ENCODE measurements at places on chromosomes 5 and 9.

- no peak for DNase-seq
Measured at GRCh38 chr9:130345009-130345896, 79.7 kb downstream of the HMCN2 start.

GRCh38 chr9:87464110-87464991, 33.3 kb upstream of the DAPK1 start:
- no peak for DNase-seq

DNA sequence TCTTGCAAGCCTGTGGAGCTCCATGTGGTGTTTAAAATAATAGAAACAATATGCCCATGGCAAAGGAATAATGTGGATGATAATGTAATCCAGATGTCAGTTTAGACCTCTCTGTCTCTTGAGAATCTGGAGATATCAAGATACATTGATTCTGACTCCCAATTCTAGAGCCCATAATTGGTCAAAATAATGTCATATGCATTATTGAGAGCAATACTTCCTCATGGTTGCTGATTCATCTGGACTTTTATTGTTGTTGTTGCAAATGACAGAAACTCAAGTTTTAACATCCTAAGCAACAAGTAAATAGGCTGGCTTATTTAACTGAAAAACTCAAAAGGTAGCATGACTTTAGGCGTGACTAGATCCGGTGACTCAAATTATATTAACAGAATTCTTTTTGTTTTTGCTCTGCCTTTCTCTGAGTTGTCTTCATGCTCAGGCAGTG, 152.1 kb downstream of the PCSK1 start:
- no peak for DNase-seq

- no peak for DNase-seq
Measured at GRCh38 chr5:6868575-6869215, 155.5 kb downstream of the TENT4A start.

DNA sequence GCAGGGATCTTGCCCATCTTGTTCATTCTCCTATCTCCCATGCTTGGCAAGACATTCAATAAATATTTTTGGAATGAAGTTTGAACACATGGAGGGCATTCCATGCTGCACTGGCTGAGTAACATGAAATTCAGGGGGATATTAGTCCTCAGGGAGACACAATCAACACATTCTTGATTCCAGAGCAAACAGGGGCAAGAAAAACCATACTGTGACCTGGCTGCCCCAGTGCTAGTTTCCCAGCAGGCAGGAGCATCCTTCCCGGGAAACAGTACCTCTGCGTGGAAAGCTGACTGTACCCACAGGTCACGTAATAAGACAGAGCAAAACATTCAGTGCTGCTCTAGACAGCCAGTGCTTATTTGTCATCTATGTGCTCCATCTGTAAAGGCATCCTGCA, 66.3 kb upstream of the SPOCK1 start:
- no peak for DNase-seq

GRCh38 chr5:135441919-135442318, 5.2 kb downstream of the DCANP1 start:
- no peak for DNase-seq

- no peak for DNase-seq
Measured at GRCh38 chr9:121383715-121384114, 13.7 kb upstream of the STOM start.

- no peak for DNase-seq
Measured at GRCh38 chr5:170405817-170406216, 16.6 kb upstream of the KCNMB1 start.

DNA sequence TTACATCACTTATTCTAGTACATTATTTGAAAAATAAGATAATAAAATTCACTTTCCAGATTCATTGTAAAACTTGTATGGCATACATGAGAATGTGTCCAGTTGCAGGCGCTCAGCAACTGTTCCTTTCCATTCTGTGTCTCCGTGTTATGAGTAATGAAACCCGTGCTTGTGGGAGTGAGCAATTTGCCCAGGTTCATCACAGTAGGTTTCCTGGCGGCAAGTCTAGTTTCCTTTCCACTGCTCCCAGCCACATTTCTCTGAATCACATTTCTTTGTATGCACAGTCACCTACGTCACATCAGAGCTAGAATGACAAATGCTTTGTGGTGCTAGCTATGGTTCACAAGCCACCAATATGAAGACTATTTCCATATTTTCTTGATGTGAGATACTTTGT, 39.9 kb downstream of the MOCS2 start:
- DNase-seq, result no peak

GRCh38 chr9:127503947-127504886, 52.9 kb downstream of the LRSAM1 start:
- peak; percentile 69 for DNase-seq

GRCh38 chr5:133527311-133527710, 85.0 kb downstream of the FSTL4 start:
- no peak for DNase-seq

DNA sequence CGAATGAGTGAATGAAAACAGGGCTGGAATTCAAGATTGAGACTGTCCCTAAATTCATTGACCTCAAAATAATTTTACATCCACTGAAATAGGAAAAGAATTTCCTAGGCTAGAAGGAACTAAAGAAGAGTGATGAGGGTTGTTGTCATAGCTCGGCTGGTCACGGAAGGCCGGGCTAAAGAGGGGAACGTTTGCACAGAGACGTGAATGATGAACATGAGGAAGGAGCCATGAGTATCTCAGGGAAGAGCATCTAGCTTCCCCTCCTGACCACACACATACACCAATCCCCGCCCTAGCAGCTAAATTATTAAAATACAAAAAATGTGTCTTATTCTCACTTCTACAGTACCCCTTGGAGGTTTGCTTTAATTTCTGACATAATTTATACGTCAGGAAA, 124.4 kb upstream of the ABCA1 start:
- DNase-seq, result no peak

DNA sequence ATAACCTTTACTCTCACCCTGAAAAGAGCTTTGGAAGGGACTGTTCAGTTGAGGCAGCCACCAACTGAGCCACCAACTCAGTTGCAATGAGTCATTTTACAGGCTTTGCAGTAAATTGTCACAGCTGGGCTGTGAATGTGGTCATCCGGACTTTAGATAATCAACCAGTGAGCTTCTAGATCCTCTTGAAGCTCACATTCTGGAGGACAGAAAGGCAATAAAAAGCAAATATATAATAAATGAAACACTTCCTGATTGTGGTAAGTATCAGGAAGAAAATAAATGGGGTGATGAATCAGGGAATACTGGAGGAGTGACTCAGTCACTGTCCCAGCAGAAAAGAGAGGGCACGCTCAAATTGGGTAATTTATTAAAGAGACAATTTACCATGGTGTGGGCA, 13.2 kb upstream of the C5orf58 start:
- DNase-seq, result no peak

- no peak for DNase-seq
Measured at GRCh38 chr5:148208226-148208625, 5.4 kb downstream of the SPINK6 start.

- no peak for DNase-seq
Measured at GRCh38 chr5:150318613-150319483, 16.1 kb upstream of the ARSI start.

- DNase-seq, result no peak
Measured at GRCh38 chr5:92402045-92402444, 1018.9 kb upstream of the ARRDC3 start.

GRCh38 chr5:80387063-80387768, 20.6 kb upstream of the ZFYVE16 start:
- no peak for DNase-seq

GRCh38 chr5:111836426-111836825, 79.4 kb upstream of the NREP start:
- no peak for DNase-seq

DNA sequence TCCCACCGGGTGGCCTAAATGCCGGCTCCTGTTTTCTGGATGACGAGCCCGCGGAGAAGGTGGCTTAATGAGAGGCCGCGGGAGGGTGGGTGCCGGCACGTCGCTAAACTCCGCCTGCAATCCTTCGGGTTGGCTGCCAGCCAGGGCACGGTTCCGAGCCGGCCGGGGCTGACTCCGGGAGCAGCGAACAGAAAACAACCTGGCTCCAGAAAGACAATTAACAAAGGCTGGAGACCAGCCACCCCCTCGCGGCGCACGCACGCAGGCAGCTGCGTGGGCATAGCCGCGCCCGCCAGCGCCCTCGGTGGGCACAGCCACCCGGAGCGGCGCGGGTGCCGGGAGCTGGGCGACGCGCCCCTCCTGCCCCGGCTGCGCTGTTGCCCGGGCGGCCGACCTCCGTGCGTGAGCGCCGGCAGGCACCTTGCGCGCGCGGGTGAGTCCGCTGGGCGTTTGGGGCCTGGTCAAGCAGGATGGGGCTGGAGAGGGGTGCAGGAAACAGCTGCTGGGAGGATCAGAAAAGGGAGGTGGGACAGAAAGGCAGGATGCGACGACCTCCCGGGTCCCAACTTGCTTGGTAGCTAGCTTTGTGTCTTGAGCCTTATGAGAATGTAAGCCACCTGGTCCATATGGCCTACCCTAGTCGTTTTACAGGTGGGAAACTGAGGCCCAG, at the start of gene ARHGEF37:
TSS of gene ARHGEF37 (plus strand) at position 307 of the 670 bp plus-strand sequence. CDS start 16,272 bp downstream, outside the sequence.
- no peak for DNase-seq

DNA sequence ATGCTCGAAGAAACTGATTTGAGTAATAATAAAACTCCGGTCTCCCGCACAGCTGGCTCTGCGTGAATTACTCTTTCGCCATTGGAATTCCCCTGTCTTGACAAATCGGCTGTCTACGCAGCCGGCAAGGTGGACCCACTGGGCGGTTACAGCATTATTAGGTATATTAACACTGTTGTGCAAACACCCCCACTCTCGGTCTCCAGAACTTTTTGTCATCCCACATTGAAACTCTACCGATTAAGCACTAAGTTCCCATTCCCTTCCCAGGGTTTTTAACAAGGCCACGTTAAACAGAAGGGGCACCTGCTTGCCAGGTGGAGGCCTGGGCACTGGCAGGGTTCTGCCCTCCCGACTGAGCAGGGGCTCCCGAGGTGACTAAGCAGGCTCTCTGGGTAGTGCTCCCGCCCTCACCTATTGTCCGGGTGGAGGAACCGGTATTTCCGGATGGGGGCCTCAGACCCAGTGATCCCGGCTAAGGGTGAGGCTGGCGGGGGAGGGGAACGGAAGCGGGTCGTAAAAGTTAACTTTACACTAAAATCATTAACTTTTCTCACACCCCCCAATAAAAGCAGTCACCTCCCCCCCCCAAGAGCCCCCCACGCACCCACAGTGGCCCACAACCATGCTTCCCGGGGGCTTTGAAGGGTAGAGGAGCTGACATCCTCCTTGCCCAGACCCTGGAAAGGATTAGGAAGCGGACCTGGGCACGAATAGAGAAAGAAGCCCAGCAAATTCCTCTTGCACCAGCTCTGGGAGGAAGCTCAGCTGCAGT, 53.5 kb upstream of the TJP2 start:
- no peak for DNase-seq

GRCh38 chr5:54804086-54804485, 181.3 kb downstream of the ESM1 start:
- DNase-seq, result no peak

DNA sequence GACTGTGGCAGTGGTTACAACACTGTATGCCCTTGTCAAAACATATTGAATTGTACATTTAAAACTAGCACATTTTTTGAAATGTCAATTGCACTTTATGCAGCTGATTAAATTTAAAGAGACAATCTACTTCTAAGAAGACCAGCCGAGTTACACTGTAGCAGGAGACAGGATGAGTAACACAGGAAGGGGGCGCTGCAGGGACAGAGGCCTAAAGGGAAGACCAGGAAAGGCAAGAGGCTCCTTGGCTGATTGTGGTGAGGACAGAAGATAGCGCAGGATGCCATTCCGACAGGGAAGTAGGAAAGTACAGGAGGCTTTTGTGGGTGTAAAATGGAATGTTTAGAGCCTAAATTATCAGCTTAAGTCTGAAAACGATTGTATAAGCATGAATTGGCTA, 28.2 kb upstream of the PPP2R2B start:
- DNase-seq, result no peak

GRCh38 chr9:134971196-134971595, 53.5 kb upstream of the FCN1 start:
- no peak for DNase-seq

DNA sequence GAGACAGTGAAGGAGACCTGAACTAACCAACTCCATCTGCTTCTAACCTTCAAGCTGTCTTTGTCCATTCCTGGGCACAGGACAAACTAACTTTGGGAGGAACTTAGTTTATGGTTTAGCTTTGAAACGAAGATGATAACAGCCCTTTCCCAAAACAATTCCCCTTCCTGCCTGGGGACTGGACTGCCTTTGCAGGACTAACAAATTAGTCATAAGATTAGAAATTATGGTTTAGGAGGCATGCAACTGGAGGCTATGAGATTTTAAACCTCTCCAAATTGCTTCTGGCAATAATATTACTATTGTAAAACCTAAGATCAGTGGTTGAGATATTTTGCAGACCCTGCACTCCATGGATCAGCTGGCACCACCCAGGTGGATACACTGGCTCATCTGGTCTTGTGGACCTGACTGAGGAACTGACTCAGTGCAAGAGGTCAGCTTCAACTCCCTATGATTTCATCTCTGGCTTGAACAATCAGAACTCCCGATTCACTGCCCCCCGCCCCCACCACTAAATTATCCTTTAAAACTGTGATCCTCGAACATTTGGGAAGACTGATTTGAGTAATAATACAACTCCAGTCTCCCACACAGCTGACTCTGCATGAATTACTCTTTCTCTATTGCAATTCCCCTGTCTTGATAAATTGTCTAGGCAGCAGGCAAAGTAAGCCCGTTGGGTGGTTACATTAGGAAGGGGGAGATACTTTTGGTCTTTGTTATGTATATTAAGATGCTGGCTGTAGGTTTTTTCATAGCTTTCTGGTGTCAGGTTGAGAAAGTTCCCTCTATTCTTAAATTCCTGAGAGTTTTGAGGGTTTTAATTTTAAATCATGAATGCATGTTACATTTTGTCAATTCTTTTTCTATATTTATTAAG, 213.3 kb downstream of the TSSK1B start:
- no peak for DNase-seq

- no peak for DNase-seq
Measured at GRCh38 chr5:109740966-109741365, 51.2 kb downstream of the MAN2A1 start.

DNA sequence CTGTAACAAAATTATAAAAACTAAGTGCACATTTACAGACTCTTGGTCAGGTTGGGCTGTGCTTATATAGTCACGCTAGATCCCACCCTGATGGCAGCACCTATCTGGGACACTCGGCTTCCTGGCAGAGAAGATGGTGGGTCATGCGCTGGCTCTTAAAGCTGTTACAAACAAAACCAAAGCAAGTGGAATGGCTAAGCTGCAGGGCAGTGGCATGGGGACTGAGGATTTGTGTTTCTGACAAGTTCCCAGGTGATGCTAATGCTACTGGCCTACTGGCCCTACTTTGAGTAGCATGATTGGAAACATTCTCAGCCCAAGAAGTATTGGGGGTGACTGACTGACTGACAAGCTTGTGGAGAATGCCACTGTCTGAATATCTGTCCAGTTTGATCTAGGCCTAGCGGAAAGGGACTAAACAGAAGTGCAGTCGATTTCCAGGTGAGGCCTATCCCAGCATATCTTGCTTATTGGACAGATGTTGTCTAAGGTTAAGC, 8.3 kb downstream of the BTF3 start:
- DNase-seq, result no peak

DNA sequence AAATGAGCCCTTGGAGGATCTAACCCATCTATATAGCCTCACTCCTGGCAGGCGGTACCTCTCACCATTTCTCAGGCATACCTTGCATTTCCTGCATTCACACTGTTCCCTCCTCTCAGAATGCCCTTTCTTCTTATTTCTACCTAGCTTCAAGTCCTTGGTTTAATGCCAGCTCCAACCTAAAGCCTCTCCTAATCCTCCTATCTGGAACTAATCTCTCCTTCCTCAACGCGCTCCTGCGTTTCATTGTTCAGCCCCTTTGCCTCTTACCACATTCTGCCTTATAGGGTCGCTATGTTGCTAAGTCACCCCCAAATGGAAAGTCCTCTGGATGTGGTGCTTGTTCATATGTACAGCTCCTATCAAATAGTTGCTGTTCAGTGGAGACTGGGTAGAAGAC, 288.5 kb upstream of the TUT7 start:
- no peak for DNase-seq
